HuH-7.5 (cell line): ENCODE measurements at places on chromosomes 7 and 10.
A peak's percentile ranks its signal among the peaks of the same experiment; 100 is the strongest.

GRCh38 chr7:87354749-87355148 lies 9.3 kb downstream of the CROT start:
- no peak for DNase-seq

GRCh38 chr7:131021902-131022301 lies 287.9 kb upstream of the KLF14 start:
- no peak for DNase-seq

GRCh38 chr7:148028165-148028564 lies 562.4 kb upstream of the C7orf33 start:
- DNase-seq = no peak

DNA sequence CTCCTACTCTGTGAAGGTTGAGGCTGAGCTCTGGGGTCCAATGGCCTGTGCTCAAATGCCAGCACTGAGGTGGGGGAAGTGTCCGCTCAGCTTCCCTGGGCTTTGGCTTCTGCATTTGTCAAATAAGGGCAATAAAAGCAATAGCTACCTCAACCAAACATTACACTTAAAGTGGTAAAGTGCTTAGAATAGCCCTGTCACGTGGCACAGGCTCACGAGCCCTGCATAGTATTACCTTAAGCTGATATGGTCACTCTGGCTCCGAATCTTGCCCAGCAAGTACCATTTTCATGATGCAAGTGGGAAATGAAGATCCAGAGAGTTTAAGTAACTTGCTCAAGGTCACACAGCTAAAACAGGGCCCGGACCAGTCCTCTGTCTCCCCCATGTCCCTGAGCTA lies 451.1 kb upstream of the ZMIZ1 start:
- DNase-seq = no peak

GRCh38 chr7:64628721-64629120 lies 37.2 kb upstream of the ZNF107 start:
- no peak for DNase-seq

DNA sequence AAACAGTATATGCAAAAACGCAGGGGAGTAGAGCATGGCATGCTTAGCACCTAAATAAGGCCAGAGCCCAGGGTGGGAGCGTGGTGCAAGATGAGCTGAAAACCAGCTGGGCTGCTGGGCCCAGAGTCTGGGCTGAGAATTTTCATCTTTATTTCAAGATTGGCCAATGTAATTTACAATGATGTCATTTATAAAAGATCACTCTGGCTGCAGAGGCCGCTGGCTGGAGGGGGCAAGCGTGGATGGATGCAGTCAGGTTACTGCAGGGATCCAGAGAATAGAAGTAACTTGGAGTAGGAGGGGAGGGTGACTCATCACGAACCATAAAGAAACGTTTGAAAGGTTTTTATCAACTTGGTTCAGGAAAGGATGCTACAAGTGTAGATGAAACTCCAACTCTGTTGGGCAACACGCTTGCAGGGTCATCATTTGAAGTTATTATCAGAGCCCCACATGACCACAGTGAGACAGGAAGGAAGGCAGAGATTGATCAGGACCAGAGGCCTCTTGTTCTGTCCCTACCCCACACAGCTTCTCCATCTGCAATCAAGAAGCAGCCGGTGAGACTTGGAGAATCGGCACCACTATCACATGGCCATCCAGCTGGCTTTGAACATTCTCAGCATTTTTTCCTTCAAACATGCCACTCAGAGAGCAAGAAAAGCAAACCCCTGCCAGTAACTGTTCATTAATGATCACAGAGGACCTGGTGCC lies 49.2 kb downstream of the ODAD2 start:
- DNase-seq = no peak

DNA sequence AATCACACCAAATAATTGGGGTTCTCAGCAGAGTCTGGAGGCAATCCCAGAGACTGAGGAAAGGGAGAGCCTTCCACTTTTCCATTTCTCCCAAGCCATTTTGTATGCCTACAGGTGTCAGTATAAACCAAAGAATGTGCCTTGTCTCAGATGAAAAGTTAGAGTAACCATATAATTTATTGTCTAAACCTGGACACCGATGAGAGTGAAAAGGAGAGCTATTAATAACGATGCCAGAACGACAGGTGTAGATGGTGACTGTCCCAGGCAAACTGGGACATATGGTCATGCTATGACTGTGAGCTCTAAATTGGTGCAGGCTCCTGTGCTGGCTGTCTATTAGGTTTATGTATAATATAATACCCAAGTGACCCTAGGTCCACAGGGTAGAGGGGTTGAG lies 219.6 kb downstream of the ARHGAP12 start:
- no peak for DNase-seq

DNA sequence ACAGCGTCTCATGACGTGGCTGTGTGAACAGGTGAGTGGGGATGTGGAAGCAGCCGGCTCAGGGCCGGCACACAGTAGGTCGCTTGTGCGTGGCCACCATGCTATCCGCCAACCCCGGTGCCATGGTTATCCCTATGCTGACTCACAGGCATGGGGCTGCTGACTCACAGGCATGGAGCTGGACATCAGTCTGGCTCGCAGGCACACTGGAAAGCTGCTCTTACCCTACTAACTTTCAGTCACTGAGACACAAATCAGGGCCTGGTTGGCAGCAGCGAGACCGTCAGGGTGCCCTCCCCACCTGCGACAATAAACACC lies 341.9 kb downstream of the PTPRN2 start:
- DNase-seq = no peak

GRCh38 chr10:103657061-103657591 lies 163.6 kb downstream of the NEURL1 start:
- no peak for DNase-seq

DNA sequence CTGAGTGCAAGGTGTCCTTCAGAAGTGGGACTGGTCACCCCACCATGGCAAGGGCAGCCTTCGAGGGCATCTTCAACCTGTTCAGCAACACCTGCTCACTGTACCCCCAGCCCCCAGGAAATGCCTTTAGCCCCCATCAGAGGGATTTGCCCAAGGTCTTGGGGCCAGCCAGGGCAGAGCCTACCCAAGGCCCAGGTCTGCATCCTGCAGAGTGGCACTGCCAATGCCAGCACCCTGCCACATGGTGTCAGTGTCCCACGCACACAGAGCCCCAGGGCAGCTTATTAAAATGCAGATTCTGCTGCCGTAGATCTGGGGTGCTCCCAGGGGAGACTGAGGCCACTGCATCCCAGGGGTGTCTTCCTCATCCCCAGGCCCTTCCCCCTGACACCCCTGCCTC lies 106.2 kb upstream of the KCTD7 start:
- no peak for DNase-seq

- no peak for DNase-seq
Measured at GRCh38 chr7:87435546-87435945, 39.9 kb downstream of the ABCB4 start.

- no peak for DNase-seq
Measured at GRCh38 chr10:102738692-102739121, 5.0 kb upstream of the WBP1L start.

DNA sequence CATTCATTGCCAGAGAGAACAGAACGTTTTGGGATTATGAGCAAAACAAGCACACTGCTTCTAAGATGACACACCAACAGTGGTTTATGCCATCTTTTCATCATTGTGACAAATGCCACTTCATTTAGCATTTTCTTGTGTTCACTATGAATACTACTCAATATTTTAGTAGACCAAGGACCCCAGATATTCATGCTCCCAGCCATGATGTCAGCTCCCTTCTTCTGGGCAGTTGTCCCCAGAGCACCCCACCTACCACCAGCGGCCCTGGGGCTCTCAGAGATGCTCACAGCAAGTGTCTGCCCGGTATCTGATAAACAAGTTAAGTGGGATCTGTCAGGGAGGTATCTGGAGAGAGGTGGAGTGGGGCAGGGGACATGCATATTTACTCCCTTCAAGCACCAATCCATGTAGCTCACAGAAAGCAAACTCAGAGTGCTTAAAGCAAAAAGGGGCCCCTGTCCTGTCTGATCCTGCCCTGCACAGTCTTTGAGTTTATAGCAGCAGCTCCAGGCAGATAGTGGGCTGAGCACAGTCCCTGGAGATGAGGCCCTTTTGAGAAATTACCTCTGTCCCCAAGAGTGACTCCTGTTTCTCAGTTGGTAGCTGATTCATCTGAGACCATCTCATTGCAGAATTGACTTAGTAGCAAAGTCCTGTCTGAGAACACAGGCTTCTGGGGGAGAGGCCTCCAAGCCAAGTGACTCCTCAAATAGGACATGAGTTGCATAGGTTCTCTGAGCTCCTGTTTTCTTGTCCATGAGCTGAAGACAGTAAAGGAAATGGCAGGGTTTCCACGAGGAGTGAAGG lies 281.8 kb upstream of the KLF6 start:
- DNase-seq = no peak

DNA sequence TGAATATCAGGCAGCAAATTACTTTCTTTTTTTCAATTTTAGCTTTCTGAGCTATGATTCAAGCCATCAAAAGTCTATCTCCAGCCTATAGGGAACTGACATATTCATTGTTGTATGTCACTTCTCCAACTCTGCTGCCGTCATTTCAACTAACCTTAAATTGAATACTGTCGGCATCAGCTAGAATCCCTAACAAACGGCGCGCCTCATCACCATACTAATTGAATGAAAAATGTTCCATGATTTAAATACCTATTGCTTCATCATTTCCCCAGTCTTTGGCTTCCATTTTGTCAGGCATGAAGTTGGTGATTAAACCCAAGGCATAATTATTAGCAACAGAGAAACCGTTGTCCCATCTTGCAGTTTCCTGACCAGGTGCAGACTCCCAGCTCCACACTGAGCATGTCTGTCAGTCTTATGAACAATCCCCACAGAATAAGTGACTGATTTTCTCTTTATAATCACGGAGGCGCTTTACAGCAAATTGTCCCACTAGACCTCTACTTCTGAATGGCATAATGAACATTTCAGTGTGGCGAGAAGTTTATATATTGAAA lies 83.5 kb upstream of the NPY start:
- DNase-seq = no peak

DNA sequence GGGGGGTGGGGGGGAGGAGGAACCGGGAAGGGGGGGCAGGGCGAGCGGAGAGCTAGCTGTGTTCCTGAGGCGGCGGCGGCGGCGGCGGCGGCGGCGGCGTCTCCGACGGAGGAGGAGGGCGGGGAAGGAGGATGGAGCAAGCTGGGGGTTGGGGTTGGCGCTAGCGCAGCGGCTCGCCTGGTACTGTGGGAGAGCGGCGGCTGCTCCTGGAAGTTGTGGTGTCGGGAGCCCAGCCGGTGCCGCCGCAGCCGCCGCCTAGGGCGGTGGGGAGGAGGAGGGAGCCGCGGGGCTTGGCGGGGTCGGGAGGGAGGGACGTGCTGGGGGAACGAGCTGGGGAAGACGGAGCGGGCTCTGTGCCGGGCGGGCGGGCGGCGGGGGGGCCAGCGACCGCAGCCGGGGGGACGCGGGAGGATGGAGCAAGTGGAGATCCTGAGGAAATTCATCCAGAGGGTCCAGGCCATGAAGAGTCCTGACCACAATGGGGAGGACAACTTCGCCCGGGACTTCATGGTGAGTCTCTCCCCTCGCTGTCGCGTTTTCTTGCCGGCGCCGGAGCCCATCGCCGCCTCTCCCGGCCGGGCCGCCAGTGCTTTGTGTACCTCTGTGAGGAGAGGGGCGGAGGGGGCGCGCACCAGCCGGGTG lies at the start of gene PTPN12:
TSS of gene PTPN12 (plus strand) at position 160 of the 642 bp plus-strand sequence. CDS start at position 412, 252 bp downstream.
- DNase-seq = peak; percentile 19

GRCh38 chr7:24404315-24404714 lies 120.3 kb downstream of the NPY start:
- no peak for DNase-seq

DNA sequence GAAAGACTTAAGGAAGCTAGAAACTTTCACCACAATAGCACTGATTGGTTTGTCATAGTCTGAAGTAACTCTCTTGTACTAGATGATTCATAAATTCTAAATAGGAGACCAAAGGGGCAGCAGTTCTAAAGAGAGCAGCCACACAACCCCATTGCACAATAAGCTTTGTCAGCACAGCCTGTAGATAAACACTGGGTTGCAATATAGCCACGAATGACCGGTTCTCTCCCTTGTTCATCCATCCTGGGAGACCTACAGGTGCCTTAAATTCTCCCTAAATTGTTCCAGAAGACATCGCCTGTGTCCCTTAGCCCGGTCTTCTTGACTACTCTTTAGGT lies 167.0 kb downstream of the SNX13 start:
- peak; percentile 33 for DNase-seq

DNA sequence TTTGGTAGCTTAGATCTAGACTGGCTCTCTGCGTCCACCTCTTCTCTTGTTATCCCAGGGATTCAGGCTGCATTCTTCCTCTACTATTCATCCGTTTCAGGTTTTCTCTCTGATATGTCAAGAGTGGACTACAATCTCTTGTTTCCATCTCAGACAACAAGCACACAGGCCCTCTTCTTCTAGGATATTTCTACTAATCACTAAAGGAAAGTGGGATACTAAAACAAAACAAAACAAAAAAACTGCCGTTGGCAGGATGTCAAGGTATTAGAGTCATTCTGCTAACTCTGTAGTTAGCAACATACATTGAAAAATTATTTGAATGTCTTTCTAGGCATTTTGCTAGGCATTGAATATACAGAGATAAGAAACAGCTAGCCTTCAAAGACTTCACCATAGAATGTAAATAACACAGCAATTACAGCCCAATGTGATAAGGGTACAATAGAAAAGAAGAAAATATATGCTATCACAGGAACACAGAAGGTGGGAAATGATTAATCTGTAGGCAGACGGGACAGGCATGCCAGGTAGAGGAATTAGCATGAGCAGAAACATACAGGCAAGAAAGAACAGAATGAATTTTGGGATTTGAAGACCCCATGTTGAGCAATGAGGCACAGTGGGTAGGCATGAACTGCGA lies 210.5 kb downstream of the CSTF2T start:
- no peak for DNase-seq

- no peak for DNase-seq
Measured at GRCh38 chr7:55641811-55642210, 69.5 kb upstream of the VOPP1 start.

GRCh38 chr7:103810112-103810744 lies 179.2 kb downstream of the RELN start:
- DNase-seq = no peak

DNA sequence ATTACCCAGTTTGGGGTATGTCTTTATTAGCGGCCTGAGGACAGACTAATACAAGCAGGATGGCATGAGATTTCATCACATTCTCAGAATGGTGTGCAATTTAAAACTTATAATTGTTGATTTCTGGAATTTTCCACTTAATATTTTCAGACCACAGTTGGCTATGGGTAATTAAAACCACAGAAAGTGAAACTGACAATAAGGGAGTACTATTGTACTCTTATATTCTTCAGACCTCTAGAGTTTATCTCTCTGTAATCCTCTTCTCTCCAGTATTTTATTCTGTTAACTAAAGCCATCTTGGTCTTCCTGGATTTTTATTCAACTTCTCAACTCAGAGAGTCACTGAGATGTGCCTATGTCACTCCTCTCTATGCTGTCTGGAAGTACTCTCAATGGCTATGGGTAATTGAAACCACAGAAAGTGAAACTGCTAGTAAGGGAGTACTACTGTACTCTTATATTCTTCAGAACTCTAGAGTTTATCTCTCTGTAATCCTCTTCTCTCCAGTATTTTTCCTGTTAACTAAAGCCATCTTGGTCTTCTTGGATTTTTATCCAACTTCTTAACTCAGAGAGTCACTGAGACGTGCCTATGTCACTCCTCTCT lies 118.3 kb downstream of the PPP1R17 start:
- no peak for DNase-seq

GRCh38 chr7:6162650-6163366 lies 109.6 kb downstream of the CYTH3 start:
- no peak for DNase-seq
